Stimulated activated CD4-positive, alpha-beta T cell treated with anti-CD3 and anti-CD28 coated beads, Interleukin-1b, Interleukin-23, amount 100 ng/mL, for 24 hours (primary cell): ENCODE measurements at places on chromosomes 1 and 21.
A peak's percentile ranks its signal among the peaks of the same experiment; 100 is the strongest.

GRCh38 chr1:55386456-55386855 is 171.3 kb upstream of the USP24 start:
- DNase-seq, result no peak

- no peak for DNase-seq
These were observed 33.6 kb downstream of the COL18A1 start for GRCh38 chr21:45438391-45439145.

DNA sequence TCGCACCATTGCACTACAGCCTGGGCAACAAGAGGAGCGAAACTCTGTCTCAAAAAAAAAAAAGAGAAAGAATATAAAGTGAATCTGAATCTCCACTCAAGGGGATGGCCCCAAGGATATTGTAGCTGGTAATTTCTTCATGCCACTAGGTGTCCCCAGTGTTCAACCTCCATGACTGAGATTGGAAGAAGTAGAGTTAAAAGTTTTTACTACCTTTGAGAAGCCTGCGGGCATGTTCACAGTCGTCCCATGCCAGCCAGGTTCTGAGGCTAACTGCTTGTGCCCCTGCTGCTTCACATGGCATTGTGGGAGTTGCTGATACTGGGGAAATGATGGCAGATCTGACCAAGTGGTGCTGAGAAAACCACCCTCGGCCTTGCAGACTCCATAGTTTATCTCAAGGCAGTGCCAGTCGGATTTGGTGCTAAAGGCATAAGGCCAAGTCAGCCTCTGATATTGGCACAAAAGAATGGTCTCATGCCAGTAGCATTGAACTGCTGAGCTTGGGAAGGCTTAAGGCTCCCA is 10.8 kb upstream of the SHISA4 start:
- DNase-seq, result no peak

DNA sequence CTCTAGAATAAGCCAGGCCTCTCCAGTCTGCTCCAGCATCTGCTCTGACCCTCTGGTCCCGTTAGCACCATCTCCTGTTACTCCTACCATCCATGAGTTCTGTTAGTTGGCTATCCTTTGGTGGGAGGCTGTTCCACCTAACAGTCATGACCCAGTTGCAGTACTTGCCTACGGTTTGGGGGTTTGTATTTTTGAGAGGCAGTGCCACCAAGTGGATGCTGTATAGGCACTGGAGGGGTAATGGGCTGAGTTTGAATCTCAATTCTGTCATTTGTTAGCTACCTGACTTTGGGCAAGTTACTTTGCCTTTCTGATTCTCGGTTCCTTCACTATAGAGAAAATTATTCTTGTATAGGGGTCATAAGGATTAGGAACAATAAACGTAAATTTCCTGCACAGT is 12.1 kb upstream of the C8B start:
- DNase-seq, result no peak

GRCh38 chr1:78619032-78619431 is 1.2 kb upstream of the IFI44L start:
- DNase-seq, result no peak

GRCh38 chr1:90411185-90411584 is 305.9 kb downstream of the BARHL2 start:
- no peak for DNase-seq

DNA sequence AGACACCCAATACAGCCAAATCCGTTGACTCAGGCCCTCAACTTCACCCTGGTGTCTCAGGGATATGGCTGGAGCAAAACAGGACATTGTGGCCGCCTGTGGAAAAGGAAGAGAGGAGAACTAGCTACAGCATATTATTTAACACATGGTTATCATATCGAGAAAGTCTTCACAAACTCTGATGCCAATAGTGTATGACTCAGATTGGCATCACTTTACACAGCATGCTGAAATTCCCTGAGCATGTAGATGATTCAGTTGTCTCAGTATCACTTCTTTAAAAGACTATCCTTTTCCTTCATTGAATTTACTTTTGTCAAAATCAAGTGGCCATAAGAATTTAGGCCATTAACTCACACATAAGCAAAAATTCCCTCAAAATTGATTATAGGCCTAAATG is 20.1 kb downstream of the HSD3B2 start:
- DNase-seq, result no peak

DNA sequence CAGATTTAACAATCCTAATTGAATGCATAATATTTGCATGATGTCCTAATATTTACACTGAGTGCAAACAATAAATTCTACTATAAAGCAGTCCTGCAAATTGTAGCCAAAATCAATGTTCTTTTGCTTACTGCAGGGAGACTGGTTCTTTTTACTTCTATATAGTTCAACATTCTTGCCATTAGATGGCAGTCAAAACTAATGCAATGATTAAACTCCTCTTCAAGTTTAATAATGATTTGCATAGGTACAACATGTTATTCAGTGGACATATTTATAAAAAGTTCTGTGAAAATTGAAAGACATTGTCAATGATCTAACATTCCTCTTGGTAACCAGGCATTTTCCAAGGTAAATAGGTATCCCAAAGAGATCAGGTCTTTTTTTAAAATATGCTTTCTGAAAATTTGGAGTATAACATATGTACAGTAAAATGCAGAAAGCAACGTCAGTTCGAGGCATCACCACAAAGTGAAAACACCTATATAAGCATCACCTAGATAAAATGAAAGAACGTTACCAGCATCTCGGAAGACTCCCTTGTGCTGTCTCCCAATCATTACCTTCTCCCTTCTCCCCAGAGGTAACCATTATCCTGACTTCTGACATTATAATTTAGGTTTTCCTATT is 9.8 kb upstream of the FNBP1L start:
- DNase-seq, result no peak

DNA sequence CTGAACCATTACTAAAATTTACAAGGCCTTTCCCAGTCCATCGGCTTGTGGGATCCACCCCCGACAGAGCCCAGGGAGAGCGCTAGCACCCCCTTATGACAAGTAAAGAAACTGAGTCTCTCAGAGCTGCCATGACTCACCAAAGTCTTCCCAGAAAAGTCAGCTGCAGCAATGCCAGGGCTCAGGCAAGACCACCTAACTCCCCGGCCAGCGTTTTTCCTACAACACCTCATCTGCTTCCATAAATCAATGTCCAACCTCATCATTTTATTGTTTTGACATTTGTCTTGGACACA is 15.0 kb downstream of the DHCR24 start:
- DNase-seq, result no peak

DNA sequence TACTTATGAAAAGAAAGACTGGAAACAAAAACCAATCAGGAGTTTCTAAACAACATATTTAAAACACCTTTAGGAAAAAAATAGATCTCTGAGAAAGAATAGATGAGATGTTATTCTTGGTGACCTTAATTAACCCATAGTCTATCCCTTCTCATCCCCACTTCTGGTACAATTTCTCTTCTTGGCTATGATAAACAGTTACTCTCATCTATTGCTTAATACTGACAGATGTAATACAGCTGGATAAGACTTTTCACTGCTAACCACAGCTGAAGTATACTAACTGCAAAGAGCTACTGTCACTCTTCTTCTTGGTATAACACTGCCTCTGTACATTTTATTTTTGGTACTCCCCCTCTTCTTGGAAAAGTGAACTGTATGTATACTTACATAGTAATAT is 15.2 kb downstream of the EXTL2 start:
- DNase-seq, result no peak

DNA sequence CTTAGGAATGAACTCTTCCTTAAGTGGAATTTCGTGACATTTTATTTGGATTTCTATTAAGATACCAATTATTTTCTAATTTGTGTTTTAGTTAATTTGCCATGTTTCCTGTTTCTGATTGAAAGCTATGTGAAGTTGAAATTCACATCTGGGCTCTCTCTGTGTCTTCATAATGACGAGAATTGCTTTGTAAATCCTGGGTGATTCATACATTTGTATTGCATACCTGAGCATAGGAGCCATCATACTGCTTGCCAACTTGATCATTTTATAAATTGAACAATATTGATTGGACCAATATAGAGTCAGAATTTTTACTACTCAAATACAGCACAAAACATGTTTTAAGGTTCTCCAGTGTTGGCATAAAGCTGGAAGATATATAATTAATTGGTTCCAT is 817.9 kb downstream of the BRINP3 start:
- no peak for DNase-seq

GRCh38 chr21:42145569-42146272 is 73.2 kb upstream of the ABCG1 start:
- DNase-seq, result peak; percentile 32

- DNase-seq, result no peak
These were observed at the start of gene GPR37L1 for GRCh38 chr1:202122639-202123335. TSS of gene GPR37L1 (plus strand) at chr1:202122917. CDS start at chr1:202122964, 47 bp downstream.

- DNase-seq, result no peak
These were observed 50.5 kb upstream of the EPS8L3 start for GRCh38 chr1:109814223-109814622.

- DNase-seq, result no peak
These were observed 13.8 kb downstream of the ANGPTL1 start for GRCh38 chr1:178857126-178857525.
